ENCODE measurements at places on chromosomes 4 and X.

DNA sequence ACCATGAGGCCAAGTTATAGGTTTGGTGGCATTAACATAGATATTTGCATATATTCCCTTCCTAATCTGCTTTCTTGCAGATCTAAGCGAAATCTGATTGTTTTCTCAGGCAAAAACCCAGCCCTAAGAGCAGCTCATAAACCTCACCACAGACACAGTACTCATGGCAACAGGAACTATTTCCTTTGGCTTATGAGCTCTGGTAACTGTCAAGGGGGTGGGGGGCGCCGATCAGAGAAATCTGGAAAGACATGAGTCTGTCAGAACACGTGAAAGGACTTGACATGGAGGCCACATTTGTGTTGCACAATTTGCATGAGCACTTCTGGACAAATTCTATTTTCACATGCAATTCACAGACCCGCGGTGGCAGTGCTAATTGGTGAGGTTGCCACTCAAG, 83.7 kb downstream of the MGST2 start:
- no peak for DNase-seq

GRCh38 chr4:54173281-54173912, 55.7 kb upstream of the PDGFRA start:
- no peak for DNase-seq

DNA sequence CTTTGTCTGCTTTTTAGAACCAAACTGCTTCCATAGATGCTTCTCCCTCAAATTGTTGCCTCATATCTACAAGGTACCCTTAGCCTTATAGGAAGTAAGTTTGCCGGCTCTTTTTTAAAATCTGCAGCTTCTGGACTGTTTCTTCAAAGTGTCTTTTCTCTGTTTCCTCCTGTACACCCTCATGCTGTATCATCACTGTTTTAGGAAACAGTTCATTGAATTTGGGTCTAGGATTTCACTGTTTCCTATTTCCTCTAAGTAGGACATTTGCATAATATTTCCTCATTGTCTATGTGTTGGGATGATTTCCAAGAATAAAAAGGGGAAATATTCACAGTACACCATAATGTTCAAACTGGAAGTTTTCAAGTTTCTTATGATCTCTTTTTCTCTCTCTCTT, 43.0 kb downstream of the BANK1 start:
- no peak for DNase-seq

GRCh38 chr4:133390198-133390855, 241.2 kb downstream of the PCDH10 start:
- DNase-seq: no peak

GRCh38 chr4:164904336-164904735, 27.4 kb downstream of the APELA start:
- DNase-seq: no peak

GRCh38 chr4:102627831-102628523, 126.8 kb downstream of the NFKB1 start:
- DNase-seq: no peak

Data from DMS53 (cell line).